ENCODE measurements at places on chromosomes 16 and 17.

DNA sequence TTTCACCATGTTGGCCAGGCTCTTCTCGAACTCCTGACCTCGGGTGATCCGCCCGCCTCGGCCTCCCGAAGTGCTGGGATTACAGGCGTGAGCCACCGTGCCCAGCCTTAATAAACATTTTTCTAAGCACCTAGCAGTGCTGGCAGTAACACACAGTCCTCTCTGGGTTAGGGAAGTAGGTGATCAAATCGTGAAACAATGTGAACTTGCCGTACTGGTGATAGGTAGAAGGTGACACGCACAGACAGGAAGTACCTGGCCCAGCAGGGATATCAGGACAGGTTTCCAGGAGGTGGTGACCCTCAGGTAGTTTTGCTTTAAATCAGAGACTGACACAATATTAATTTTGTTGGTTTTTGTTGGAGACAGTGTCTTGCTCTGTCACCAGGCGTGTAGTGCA lies 4.5 kb downstream of the PLD2 start:
- DNase-seq: peak; percentile 42

DNA sequence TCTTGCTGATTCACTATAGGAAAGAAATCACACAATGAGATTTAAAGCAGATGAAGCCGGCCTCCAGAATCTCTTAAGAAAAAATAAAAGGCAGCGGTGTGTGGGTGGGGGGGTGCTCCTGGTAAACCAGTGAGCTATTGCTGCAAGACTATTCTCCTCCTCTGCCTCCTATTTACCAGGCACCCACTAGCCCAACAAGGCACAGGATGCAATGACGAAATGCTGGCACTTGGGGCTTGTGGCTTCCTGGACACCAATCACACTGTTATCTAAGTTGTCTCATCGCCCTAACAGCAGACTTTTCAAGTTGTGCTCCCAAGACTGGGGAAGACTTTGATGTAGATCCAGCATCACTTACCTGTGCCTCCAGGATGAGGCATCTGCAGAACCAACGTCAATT lies 50.2 kb upstream of the NDRG4 start:
- no peak for DNase-seq

- DNase-seq: no peak
Measured at GRCh38 chr16:88759245-88759975, 25.6 kb downstream of the PIEZO1 start.

DNA sequence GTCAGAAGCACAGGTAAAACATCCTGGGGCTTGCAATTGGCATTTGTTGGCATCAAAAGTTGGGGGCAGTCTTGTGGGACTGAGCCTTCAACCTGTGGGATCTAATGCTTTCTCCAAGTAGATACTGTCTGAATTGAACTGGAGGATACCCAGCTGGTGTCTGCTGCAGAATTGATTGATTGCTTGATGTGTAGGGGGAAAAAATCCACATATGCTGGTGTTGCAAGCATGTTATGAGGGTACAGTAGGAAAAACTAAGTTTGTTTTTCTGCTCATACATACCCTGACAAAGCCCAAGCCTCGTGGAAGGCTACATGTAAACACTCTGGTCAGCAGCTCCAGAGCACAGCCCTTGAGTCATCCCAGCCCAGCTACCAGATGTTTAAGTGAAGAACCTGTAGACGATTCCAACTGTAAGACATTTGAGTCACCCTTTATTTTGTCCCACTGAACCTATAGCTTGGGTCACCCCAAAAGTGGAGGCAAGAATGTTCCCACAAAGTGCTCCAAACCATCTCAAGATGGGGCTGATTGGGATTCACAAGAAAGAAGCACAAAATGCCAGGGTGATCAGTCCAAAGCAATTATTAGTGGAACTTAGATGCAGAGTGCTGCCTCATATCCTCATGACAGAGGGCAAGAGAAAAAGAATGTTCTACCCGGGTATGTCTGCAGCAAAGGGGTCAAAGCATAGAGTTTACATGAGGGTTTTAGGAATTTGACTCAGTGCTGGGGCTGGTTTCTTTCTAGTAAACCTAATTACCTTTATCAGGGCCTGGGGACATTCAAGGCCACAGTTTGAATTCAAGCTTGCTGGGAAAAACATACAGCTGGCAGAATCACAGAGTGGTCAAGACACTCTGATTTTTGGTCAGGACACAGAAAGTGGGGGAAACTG lies 9.6 kb upstream of the APPBP2 start:
- no peak for DNase-seq

All from kidney tubule cell (primary cell).